Skeletal muscle cell (primary cell): ENCODE measurements at places on chromosomes 5 and 9.
A peak's percentile ranks its signal among the peaks of the same experiment; 100 is the strongest.

- DNase-seq: no peak
Observed at GRCh38 chr5:50922942-50923767, 256.7 kb downstream of the PARP8 start.

GRCh38 chr9:81635521-81636254 lies 53.7 kb downstream of the TLE1 start:
- DNase-seq: no peak

- DNase-seq: no peak
Observed at GRCh38 chr9:136865768-136866103, 372 bp downstream of the EDF1 start.

DNA sequence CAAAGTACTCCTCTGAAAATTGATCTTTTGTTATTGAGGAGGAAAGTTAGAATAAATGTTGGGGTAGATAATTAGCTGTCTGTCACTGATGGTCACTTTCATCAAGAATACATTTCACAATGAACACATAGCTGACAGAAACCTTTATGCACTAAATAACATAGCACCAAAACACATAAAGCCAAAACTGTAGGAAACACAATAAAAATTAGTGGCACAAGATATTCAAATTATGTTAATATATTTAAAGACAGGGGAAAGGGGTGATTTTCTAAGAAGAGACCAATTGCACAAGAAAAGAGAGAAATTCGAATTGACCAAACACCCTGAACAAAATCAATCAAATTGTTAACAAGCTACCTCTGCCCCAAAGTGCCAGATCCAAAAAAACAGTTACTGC lies 89.7 kb downstream of the AK8 start:
- no peak for DNase-seq

GRCh38 chr5:58507715-58508114 lies 16.5 kb downstream of the GAPT start:
- no peak for DNase-seq

GRCh38 chr5:40442346-40442745 lies 237.4 kb upstream of the PTGER4 start:
- DNase-seq: peak; percentile 49
